ENCODE measurements at places on chromosomes 6 and 20.

DNA sequence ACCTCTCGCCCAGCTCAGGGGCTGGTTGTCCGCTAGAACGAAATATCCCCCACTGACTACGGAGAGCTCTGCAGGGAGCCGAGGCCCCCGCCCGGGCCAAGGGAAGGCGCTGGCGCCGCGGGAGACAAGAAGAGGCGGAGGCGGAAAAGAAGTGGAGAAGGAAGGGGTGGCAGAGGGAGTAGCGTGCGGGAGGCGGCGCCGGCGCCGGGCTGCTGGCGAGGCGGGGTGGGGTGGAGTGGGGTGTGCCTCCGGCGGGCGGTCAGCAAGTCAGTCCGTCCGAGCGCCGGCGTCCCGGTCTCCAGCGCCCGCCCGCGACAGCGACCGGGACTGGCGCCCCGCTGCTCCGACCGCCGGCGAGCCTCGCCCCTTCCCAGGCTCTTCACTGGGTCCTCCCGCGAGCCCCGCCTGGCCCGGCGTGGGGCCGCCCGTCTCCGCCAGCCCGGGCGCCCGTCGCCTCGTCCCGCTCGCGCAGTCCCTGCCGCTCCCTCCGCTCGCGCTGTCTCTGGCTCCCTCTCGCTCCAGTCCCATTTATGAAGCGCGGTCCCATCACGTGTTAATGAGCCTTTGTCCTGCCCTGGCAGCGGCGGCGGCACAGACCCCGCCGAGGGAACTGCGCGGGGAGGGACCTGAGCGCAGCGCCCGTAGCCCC lies at the start of gene CNR1:
TSS of gene CNR1 (minus strand) at position 504 of the 649 bp plus-strand sequence. CDS start 21,073 bp downstream, outside the sequence.
- DNase-seq, result no peak

- no peak for DNase-seq
Measured at GRCh38 chr6:156950531-156950930, 173.4 kb downstream of the ARID1B start.

- no peak for DNase-seq
Measured at GRCh38 chr20:49377326-49377725, 99.5 kb upstream of the ZNFX1 start.

- DNase-seq, result no peak
Measured at GRCh38 chr6:6960571-6961251, 147.1 kb upstream of the RREB1 start.

DNA sequence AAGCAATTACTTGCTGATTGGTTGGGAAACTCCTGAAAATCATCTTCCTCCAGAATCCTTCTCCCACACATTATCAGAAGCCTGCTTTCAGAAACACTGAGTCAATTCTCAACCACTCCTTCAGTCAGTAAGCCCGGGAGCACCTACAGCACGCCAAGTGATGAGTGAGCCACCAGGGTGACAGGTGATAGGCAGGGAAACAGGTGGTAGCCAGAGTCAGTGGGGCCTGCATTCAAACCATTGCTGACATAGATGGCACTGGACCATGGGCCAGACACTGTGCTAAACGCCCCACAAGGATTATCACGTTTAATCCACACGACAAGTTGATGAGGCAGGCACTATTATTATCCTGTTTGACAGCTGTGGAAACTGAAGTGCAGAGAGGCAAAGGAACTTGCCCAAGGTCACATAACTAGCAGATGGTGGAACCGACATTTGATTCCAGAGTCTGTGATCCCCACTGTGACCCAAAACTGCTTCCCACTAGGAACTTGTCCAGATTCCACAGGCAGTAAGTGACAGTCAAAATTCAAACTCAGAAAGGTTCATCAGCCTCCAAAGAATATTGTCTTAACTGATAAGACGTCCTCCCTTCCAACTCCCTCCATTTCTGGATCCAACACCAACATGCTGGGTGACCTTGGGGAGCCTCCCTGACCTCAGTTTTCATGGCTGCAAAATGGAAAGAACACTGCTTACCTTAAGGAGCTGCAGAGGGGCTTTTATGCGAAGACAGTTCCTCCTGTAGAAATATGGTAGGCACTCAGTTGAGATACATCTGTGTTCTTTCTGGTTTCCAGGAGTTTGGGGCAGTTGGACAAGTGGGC lies 23.9 kb upstream of the TOP1 start:
- DNase-seq, result no peak

DNA sequence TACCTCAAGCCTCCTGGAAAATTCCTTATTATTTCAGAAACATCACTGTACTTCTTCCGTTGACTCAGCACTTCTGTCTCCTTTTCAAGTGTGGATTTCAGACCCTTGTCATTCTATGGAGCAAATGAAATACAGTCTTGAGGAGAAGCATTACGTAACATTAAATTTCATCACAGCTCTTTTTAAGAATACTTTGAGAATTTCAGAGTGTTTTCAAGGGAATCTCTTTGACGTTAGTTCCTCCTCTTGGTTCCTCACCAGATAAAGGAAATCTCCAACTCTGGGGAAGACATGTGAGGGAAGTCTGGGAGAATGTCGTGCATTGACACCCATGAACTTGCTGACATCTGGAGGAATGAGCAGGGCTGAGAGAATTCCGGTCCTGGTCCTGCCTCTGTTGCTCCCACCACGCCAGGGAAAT lies 32.3 kb downstream of the UST start:
- DNase-seq, result no peak

- no peak for DNase-seq
Measured at GRCh38 chr6:37631295-37631694, 66.4 kb downstream of the MDGA1 start.

- DNase-seq, result no peak
Measured at GRCh38 chr6:73962884-73963283, 266.9 kb downstream of the CD109 start.

GRCh38 chr20:50855498-50856474 lies 60.9 kb downstream of the BCAS4 start:
- DNase-seq, result no peak

DNA sequence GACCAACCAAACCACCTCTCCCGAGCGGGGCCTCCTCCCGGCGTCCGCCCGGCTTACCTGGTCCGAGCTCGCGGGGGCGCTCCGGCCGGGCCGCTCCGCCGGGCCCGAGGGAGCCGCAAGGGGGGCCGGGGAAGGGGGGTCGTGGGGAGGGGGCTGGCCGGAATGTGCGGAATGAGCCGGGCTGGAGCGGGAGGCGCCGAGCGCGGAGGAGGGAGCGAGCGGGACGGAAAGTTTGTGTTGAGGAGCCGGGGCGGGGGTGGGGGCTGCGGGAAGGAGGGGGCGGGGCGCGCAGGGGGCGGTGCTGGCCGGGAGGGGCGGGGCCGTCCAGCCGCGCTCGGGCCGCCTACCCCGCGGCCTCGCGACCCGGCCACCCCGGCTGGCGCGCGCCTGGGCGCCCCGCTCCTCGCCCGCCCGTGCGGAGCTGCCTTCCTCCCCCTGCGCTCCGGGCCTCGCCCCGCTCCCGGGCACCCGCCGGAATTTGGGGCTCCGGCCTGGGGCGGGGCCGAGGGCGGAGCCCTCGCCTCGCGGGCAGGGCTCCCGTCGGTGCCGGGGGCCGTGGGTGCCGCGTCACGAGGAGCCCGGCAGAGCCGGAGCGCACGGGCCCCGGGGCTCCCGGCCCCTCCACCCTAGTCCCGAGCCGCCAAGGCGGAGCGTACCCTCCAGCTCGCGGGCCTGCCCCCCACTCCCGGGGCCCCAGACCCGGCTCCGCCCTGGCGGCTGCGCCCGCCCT lies at the start of gene TEAD3:
TSS of gene TEAD3 (minus strand) at position 239 of the 730 bp plus-strand sequence.
- DNase-seq, result peak; percentile 8

DNA sequence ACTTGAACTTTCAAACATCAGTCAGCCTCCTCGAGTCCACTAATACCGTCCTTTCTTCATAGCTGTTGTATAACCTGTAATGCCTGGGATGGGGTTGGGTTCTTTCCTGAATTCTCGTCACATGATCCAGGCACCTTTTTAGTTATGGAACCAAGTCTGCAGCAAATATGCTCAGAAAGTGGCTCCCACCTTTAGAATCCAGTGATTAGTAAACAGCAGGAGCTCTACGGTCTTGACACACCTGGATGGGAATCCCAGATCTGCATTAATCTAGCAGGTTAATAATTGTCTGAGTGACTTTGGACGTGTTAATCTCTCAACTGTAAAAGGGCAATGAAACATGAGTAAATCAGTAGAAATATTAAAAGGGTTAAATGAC lies 729 bp upstream of the ZHX3 start:
- no peak for DNase-seq

DNA sequence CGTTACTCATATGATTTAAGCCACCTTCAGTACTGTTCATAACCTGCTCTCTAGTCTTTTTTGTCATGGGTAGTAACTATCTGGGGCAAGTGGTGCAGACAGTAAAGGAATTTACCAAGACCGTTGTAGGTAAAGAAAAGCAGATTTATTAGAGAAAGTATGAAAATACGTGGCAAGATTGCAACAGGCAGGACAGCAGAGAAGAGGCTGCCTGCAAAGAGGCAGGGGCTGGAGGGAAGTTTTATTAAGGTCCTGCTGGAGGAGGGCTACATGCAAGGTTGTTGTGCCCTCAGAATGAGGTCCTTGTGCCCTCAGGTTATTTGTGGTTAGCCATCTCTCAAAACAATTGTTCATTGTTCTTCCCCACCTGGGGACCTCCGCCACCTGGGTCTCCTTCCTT lies 444.3 kb downstream of the BCKDHB start:
- DNase-seq, result no peak

DNA sequence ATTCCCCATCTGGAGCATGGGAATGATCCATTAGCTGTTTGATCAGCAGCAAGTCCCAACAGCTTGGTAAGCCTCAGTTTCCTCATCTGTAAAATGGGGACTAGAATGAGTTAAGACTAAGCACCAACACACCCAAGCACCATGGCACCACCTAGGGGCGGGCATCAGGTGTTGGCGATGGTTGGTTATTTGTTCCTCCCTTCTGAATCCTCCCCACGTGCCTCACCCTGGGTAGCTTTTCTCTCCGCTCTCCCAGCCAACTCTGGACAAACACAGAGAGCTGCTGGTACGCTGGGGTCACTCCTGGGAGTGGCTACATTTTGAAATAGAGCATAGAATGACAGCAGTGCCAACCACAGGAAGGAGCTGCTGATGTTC lies 13.3 kb upstream of the ITPR3 start:
- DNase-seq, result no peak

Measured in stimulated activated CD8-positive, alpha-beta memory T cell treated with anti-CD3 and anti-CD28 coated beads, Interleukin-7, amount 100 ng/mL, for 1 hour (primary cell).